Astrocyte of the spinal cord (primary cell): ENCODE measurements at places on chromosomes 5 and 9.

GRCh38 chr5:57383093-57383861 lies 99.3 kb downstream of the ACTBL2 start:
- DNase-seq = peak; percentile 88

GRCh38 chr9:133230093-133230492 lies 21.0 kb upstream of the OBP2B start:
- DNase-seq = no peak

DNA sequence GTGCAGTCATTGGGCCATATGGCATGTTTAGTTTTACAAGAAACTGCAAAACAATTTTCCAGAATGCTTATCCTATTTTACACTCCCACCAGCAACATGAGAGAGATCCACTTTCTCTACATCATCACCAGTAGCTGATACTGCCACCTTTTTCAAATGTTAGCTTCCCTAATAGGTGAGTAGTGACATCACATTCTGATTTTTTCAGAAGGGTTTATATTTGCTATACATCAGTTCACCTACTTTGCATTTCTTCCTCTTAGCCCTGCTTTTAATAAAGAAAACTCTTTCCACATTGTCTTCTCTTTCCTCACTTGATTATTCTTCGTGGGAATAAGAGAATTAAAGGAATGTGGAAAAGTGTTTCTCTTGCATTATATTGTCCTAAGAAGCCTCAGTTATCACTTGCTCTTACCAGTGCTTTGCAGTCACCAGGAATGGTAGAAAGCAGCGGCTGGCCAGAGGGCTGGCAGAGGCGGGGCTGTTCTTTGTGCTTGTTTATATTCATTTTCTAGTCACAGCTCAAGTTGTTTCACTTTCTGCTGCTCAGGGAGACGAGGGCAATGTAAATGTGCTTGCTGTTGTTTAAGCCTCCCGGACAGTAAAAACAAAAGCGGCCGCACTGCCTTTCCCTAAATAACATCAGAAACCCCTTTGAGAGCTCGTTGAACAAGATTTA lies 164.8 kb downstream of the HSD17B3 start:
- DNase-seq = peak; percentile 84

DNA sequence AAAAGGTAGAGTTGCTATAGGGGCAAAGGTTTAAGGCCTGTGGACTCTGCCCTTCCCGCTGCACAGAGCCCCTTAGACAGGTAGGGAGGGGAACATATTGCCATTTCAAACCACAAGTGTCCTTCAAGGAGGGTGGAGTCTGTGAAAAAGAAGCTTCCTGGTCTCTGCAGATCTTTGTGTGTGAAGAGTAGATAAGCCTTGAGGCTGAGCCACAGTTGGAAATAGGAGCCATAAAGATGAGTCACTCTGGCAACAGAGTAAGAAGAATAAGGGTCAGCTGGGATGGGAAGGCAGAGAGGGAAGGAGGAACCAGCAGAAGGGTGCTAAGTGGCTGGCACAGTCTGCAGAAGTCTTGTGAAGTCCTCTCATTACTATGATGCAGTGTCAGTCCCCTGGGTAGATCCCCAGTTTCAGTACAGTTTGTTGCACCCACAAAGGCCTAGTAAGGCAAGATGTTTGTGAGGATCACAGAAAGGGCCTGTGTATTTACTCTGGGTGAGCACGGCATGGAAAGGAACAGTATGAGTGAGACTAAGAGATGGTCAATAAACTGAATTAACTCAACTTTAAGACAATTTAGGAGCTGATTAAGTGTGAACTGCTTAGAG lies 18.1 kb downstream of the GRXCR2 start:
- DNase-seq = peak; percentile 81

DNA sequence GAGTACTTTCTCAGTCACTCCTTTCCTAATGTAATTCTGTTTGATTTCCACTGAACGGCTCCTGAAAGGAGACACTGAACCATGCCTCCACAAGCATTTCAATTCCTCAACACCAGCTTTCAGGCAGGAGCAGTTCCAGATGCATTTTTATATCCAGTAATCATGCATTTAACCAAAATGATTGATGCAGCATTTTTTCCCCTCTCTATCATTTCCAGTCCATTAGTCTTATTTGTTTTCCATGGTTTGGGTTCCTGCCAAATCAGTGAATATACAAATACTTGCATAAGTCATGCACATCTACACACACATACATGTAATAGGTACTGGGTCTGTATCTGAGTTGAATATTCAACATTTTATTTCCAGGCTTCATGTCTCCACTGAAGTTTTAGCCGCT lies 122.7 kb downstream of the GRIA1 start:
- DNase-seq = peak; percentile 18

- no peak for DNase-seq
Measured at GRCh38 chr5:77321793-77322394, 111.4 kb downstream of the PDE8B start.

DNA sequence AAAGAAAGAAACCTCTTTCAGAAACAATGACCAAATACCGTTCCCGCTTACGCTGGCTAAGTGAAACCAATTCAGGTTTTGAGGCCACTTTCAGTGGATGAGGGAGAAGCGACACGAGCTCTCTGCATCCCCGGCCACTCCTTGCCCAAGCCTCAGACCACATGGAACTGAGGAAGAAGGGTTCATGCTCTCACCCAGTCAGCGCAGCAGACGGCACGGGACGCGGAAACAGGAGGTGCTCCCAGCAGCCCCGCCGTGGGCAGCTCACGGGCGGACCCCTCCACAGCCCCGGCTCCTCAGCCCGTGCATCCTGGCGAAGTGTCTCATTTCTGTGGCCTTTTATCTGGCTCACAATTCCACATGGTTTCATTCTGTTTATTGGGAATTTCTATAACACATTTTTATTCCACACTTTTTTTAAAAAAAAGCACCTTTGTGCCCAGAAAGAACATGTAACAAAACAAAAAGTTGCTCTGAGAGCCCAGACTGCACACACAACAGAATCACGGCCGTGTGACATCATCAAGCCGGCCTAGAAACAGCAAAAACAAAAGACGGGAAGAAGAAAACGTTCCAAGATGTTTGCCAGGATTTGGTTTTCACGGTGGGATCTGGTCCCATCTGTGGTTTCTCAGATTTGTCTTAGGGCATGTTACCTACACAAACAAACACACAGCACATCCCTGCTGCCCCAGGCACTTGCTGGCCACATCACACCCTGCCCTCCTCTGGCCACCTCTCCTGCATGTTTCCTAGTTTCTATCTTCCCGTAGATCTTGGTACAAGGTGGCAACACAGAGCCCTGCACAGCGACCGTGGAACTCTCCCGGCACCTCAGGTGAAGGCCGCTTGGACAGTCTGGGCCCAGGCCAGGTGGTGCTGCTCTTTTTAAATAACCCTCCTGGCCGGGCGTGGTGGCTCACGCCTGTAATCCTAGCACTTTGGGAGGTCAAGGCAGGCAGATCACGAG lies 16.2 kb downstream of the QSOX2 start:
- DNase-seq = peak; percentile 57

GRCh38 chr5:10418654-10419345 lies 22.9 kb upstream of the ROPN1L start:
- DNase-seq = no peak
